ENCODE measurements at places on chromosomes 11 and 22. TPM values are rescaled to one million over a fixed set of nuclear protein-coding genes. Genes with fewer than 3 reads are reported as not detected.

DNA sequence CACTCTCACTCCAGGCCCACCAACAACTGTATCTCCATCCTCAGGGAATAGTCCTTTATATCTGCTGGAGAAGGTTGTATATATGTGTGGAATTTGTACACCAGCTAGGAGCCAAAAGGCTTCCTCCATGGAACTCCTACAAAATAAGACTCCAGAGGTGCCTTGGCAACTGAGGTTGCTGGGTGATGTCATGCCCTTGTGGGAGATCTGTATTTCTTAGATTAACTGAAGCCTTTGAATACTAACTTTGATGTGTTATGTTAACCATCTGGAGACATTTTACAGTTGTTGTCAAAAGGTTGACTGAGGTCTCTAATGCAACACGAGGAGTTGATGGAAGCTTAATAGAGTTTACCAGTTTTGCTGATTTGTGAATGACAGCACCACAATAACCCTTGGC is 139.5 kb upstream of the TTC12 start:
- no peak for DNase-seq

DNA sequence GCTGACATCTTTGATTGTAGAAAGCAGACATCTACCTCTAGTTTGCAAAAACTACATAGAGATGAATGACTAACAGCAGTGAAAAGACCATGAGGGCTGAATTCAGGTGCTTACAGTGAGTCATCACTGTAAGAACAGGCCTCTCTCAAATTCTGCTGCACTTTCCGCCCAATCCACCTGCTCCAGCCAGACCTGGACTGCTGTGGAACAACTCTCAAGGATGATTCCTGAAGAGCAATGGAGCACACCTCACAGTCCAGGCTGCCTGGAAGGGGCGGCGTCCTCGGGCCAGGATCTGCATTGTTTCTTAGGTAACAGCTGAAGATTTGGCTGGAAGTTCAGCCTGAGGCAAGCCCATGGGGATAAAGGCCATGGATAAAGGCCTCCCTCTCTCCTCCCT is 15.1 kb downstream of the APOL2 start:
- no peak for DNase-seq

GRCh38 chr22:24201681-24202614 is 20.7 kb downstream of the SUSD2 start:
- DNase-seq, result no peak

DNA sequence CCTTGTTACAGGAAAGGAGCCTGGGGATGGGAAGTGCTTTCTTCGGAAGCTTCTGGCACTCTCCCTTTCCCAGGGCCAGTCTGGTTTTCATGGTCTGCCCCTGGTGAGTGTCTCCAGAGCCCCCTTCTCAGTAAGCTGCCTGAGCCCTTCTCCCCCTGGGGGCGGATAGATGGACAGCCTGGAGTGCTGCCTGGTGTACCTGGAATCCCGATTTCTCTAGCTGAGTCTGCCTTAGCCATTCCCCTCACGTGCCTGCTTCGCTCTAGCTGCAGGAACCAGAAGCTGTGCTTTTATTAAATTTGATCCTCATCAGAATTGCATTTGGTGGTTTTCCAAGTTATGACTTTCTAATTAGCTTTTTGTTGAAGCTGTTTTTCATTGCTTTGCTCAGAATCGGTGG is 152.9 kb upstream of the NAV2 start:
- DNase-seq, result no peak

DNA sequence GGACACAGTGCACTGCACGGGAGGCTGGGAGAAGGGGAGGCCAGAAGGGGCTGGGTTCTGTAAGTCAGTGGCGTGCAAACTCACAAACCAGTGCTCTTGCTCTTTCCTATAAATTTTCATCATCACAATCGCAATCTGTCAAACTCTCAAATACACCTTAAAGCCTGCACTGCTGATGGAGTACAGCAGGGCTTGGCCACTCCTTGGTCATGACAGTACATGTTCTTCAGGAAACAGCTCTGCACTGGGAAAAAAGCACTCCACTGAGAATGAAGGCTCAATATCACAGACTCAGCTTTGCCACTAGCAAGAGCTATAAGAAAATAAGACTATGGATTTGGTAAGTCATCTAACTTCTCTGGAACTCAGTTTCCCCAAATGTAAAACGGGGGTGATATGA is 111.0 kb downstream of the RBFOX2 start:
- no peak for DNase-seq

- DNase-seq, result no peak
Observed at GRCh38 chr22:22812031-22812905, 75.3 kb upstream of the IGLL5 start.

- DNase-seq, result no peak
Observed at GRCh38 chr11:45280449-45280848, 5.7 kb downstream of the SYT13 start.

DNA sequence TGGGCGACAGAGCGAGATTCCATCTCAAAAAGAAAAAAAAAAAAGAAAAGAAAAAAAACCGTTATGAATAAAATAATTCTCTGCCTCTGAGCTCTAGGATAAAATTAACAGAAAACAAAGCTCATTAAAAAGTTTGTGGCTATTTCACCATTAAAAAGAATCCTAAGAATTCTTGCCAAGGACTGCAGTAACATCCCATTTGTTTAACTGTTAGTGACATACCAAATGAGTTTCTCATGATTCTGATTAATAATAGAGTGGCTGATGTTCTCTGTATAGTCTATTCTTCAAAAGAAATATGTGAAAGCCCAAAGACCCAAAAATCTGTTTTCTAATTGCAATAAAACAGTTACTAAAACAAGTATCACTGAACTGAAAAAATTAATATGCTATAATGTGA is 19.7 kb downstream of the CLNS1A start:
- DNase-seq, result no peak

GRCh38 chr22:45859231-45860161 is 117.5 kb downstream of the WNT7B start:
- DNase-seq, result no peak

DNA sequence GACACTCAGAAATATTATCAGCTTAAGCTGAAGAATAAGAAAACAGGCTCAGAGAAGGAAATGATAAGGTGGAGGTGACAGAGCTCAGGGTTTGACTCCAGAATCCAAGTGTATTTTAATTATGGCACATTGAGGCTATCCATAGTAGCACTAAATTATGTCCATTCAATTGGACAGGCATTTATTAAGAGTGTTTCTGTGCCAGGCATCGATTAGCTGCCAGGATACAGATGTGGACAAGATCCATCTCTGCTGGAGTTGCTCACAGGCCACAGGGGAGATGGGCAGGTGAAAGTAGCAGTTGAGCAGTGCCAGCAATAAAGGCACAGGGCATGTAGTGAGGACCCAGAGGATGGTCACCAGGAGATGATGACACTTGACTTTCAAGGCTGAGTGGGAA is 592.5 kb downstream of the INSC start:
- no peak for DNase-seq

DNA sequence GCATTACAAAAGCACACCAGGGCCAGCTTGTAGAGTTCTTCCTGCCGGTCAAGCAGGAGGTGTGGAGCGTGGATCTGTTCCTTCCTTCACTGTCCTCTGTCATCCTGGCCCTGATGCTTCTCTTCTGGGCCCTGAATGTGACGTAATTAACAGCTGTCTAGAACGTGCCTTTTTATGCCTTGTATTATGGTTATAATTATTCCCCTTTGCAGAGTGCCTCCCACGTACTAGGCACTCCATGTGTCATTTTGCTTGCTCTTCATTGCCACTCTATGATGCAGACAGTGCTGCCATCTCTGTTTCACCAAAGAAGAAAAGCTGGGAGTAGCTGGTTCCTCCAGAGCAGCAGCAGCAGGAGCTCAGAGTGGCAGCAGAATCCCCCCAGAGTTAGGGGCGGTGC is 132.1 kb upstream of the TTC12 start:
- no peak for DNase-seq

GRCh38 chr11:5522308-5522707 is 5.8 kb upstream of the UBQLNL start:
- no peak for DNase-seq

- no peak for DNase-seq
Observed at GRCh38 chr11:33207408-33207985, 46.2 kb upstream of the CSTF3 start.

DNA sequence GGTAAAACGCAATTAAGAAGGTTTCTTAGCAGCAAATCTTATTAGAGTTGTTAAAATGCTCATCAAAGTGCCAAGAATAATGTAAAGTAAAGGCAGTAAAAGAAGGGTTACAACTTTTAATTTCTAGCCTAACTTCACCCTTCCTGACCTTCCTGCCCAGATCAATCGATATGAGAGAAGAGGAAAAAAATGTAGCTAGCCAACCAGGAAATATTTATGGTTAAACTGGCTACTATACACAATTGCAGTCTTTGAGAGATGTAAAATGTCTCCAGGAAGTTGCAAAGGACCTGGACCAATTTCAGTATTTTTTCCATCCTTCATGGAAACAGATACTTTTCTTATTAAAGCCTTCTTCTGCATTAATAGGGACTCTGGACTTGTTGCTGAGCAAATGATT is 141.8 kb upstream of the CCDC90B start:
- no peak for DNase-seq

The GATD1 gene
- 17.6 TPM for total RNA-seq

The SEPTIN3 gene
- total RNA-seq, result 0.23 TPM

The KCTD14 gene
- 13.1 TPM for total RNA-seq

The OOSP3 gene
- total RNA-seq, result not detected

The OR52H1 gene
- total RNA-seq, result not detected

The MAJIN gene
- total RNA-seq, result 0.47 TPM

The OR51G1 gene
- not detected for total RNA-seq

The C11orf86 gene
- total RNA-seq, result not detected

The CCDC116 gene
- total RNA-seq, result 0.19 TPM

All from pancreas (tissue), 10 donors.